ENCODE measurements at places on chromosomes 13 and 19.

- no peak for DNase-seq
Observed at GRCh38 chr13:67175836-67176459, 54.2 kb downstream of the PCDH9 start.

GRCh38 chr13:110371550-110372465 is 64.7 kb downstream of the COL4A2 start:
- DNase-seq: no peak

GRCh38 chr13:39444866-39445265 is 158.1 kb downstream of the LHFPL6 start:
- no peak for DNase-seq

GRCh38 chr19:55678121-55678671 is 3.2 kb downstream of the EPN1 start:
- DNase-seq: no peak

GRCh38 chr13:39803156-39803555 is 147.7 kb downstream of the COG6 start:
- no peak for DNase-seq

DNA sequence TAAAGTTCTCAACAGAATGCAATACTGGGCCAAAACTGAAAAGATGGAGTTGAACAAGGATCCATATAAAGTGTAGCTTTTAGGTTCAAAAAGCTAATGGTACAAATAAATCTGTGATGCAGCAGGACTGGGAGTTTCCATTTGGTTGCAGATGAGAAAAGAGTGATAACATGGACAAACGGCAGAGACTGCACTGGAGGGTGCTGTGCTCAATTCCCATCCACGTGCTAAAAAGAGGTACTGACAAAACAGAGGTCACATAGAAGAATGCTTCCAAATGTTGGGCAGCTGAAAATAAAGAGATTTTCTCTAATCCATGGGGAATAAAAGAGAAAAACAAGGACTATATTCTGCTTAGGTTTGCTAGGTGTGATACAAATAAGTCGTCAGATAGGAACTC is 461.6 kb downstream of the LIG4 start:
- DNase-seq: no peak

- no peak for DNase-seq
Observed at GRCh38 chr13:111115061-111115964, at the start of gene ARHGEF7. Gene ARHGEF7 (plus strand): TSS chr13:111115310. CDS start chr13:111115527, 217 bp downstream.

DNA sequence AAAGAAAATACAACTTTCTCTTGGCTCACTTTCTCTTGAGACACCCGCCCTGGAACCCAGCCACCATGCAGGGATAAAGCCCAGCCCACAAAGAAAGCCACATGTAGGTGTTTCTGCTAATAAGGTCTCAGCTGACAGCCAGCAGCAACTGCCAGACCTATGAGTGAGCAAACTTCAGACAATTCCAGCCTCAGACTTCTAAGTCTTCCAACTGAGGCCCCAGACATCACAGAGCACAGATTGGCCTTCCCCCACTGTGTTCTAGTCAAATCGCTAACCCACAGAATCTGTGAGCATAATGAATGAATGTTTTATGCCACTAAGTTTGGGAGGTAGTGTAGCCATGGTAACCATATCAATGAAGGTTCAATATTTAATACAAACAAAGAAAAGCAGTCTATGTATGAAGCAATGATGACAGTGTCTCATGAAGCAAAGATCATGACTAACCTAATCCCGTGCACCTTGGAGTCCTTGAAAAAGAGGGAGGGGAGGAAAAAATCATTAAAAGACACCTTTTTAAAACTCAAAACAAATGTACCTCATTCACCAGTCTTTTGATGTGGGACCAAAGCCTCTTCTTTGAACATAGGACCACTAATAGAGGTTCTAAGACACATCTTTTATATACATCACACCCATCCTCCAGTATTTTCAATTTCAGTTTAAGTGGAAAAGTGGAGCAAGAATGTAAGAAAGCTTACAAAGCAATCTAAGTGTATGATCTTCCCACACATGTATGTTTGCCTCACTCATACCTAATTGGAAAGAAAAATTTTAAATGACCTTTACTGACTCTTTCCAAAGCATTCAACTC is 6.2 kb downstream of the MRPS31 start:
- DNase-seq: no peak

- DNase-seq: no peak
Observed at GRCh38 chr19:19115954-19116353, 22.3 kb downstream of the TMEM161A start.

- no peak for DNase-seq
Observed at GRCh38 chr19:37763488-37763887, 15.9 kb downstream of the ZNF573 start.

DNA sequence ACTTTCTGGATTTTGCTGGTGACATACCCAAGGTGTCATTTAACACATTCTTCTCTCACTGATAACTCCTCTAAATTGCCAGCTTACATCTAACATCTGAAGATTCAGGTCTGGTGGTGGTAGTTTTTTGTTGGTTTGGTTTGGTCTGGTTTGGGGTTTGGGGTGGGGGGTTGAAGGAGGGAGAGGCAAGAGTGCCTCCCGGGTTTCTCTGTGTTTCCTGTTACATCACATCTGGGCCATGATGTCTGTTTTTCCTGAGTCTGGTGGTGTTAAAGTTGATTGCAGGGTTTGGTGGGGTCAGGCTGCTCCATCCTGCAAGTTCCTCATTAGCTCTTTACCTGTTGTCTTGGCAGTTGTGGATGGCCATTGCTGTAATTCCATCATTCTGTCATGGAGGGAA is 155.8 kb upstream of the UBL3 start:
- no peak for DNase-seq

DNA sequence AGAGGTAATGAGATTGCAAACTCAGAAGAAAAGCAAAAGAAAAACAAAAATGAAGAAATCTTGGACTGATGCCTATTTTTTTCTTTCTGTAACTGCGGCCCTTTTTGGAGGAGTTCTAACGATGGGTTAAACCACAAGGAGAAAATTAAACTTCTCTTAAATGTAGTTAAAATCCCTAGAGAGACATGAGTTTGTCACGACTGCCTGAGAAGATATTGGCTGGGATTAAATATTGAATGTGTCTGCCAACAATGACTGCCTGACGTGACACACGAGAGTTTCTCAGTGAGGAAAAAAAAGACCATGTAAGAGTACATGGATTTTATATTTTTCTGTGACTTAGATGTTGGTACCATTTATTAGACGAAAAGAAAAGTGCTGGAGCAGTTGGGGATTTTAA is 1013.4 kb downstream of the PCDH9 start:
- DNase-seq: no peak

- DNase-seq: no peak
Observed at GRCh38 chr13:52695856-52696255, 43.2 kb downstream of the SUGT1 start.

- DNase-seq: no peak
Observed at GRCh38 chr19:51161266-51161665, 19.2 kb downstream of the SIGLEC7 start.

DNA sequence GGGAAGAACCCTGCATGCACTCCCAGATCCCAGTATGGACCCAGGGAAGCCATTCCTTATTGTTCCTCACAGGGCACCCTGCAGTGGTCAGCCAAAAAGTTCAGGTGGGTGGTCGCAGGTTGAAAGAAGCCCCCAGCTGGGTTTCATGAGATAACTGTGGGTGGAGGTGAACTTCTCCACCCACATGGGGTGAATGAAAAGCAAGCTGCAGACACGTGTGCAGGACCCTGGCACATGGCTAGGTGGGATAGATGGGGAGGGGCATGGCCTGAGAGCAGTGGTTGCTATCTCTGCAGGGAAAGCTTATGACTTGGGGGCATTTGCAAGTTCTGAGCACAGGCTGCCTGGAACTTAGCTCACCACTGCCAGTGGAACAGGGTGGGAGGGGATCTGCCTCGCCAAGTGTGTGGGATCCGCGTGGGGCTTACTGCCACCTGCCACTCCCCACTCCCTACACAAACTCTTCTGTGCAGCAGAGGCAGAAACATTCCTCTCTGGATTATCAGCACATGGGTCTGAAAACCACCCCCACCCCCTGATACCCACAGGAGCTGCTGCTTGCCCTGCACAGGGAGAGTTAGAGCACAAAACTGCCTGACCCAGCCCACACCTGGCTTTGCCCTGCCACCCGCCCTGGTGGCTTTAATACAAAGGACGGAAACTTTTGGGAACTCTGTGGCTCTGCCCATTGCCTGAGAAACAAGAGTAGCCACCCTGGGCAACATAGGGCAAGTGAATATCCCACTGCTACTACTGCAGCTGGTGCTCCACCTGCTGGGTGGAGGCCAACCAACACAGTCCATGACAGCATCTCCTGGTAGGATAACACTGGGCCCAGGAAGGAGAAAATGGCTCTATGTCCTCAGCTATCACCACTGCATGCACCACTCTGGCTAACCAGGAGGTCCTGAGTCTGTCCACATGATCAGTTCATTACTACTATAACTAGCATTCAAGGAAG is 24.4 kb downstream of the PLA2G4C start:
- no peak for DNase-seq

DNA sequence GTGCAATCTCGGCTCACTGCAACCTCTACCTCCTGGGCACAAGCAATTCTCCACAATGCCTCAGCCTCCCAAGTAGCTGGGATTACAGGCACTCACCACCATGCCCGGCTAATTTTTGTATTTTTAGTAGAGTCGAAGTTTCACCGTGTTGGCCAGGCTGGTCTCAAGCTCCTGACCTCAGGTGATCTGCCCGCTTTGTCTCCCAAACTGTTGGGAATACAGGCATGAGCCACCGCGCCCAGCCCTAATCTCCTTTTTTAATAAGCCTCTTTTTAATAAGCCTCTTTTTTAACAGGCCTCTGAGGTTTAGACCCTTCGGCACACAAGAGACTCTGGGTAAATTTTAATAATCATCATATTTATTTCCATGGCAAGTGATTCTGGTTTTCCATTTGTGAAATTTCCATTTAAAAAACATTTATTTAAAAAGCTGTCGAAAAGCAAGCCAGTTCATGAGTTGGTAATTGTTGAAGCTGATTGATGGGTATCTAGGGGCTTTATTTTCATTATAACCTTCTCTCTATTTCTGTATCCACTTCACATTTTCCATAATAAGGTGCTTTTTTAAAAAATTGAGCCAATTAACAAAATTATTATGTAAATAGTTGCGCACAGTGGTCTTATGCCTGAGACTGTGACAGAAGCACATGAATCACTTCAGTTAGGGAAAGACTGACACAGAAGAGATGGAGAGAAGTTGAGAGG is 11.8 kb downstream of the POU2F2 start:
- no peak for DNase-seq

GRCh38 chr19:46283771-46284170 is 13.1 kb upstream of the HIF3A start:
- DNase-seq: no peak

- no peak for DNase-seq
Observed at GRCh38 chr13:110261166-110262081, 45.5 kb downstream of the COL4A1 start.

- peak; percentile 79 for DNase-seq
Observed at GRCh38 chr13:98843482-98843877, 91.0 kb upstream of the SLC15A1 start.

GRCh38 chr19:20273376-20273775 is 106.4 kb downstream of the ZNF486 start:
- no peak for DNase-seq

DNA sequence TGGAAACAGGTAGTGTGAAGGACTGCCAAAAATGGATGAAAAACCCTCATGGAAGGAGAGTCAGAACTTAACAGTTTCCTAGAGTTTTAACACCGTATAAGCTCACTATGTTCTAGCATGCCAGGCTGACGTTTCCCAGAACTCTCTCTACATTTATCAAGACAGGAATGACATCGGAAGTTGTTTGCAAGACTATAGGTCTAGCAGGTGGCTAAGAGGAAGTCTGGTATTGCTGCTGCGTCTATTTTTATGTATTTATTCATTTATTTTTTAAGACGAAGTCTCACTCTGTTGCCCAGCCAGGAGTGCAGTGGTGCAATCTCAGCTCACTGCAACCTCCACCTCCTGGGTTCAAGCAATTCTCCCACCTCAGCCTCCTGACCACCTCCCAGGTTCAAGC is 20.5 kb upstream of the ARL11 start:
- no peak for DNase-seq

DNA sequence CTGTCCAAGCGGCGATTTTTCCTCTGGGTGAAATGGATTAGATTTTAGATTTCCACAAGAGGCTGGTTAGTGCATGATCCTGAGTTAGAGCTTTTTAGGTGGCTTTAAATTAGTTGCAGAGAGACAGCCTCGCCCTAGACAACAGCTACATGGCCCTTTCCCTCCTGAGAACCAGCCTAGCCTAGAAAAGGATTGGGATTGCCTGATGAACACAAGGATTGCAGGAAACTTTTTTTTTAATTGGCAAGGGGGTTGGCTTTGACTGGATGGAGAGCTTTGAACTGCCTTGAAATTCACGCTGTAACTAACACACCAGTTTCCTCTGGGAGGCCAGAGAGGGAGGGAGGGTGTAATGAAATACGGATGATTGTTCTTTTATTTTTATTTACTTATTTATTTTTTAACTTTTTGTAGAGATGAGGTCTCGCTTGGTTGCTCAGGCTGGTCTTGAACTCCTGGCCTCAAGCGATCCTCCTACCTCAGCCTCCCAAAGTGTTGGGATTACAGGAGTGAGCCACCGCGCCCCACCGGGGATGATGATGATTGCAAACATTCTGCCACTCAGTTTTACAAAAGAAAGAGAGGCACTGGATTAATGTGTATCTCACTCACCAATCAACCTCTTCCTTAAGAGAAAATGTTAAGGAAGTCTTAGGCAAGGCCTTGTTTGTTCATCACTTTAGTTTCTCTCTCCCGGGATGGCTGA is 1.9 kb downstream of the LDLR start:
- DNase-seq: no peak

DNA sequence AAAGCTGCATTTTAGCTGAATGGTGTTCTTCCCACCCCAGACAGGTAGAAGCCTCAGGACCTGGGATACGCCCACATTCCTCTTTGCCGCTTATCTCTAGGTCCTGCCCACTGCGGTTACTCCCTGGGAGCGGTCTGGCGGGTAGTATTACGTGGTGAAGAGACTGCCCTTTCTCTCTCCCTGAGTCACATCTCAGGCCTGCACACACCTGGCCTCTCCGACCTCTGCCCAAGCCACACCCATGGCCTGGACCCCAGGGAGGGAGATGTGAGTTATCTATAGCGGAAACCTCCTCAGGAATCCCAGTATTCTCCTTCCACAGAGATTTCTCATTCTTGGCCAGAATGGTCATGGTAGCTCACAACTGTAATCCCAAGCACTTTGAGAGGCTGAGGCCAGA is 17.3 kb downstream of the RHPN2 start:
- no peak for DNase-seq
